ENCODE measurements at places on chromosomes 3 and 15. TPM values are rescaled to one million over a fixed set of nuclear protein-coding genes. Genes with fewer than 3 reads are reported as not detected.

OXTR gene
- total RNA-seq = 0.16 TPM

- DNase-seq = no peak
These were observed 1.0 kb upstream of the DLL4 start for GRCh38 chr15:40927873-40928806.

BNC1 gene
- total RNA-seq = 0.36 TPM

AADAC gene
- total RNA-seq = not detected

DNA sequence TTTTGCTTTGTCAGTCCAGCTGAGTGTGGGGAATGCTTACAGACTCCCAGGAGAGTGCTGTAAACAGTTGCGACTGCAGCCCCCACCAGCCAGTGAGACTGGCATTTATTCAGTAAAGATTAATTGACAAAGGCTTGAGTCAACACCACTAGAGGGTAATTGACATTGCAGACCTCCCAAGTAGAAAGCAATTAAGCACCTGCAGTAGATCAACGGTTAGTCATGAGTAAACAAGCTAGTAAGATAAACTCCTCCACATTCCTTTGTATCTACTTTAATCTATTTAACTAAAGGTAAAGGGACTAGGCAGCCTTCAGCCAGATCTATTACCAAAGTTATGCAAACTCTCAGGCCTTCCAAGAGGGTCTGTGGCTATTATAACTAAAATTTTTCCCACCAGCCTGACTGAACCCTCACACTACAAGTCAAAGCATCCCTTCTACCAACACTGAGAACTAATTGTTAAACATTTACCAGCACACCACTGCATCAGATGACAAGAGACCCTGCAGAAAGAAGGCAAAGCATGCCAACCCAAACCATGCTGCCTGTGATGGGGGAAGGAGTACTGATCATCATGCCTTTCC is 30.5 kb upstream of the GALNT15 start:
- no peak for DNase-seq

ZIC1 gene
- not detected for total RNA-seq

GRCh38 chr15:60757273-60757672 is 278.3 kb upstream of the ICE2 start:
- DNase-seq = no peak

DNA sequence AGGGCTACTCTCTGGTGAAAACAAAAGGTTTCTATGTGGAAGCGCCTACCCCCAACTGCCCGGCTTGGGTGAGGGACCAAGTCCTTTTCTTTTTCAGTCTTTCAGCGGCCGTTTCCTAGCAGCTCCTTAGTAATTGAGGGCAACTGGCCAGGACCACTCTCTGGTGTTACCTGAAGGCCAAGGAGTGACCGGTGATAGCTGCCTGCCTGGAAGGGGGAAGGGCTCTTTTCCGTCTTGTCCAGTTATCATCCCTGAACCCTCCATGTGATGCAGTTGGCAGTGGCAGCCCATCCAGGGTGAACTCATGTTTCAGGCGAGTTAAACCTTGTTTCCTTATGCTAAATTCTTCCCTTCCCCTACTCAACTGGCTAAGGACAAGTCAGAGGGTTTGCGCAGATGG is 33.3 kb downstream of the RHCG start:
- DNase-seq = no peak

DNA sequence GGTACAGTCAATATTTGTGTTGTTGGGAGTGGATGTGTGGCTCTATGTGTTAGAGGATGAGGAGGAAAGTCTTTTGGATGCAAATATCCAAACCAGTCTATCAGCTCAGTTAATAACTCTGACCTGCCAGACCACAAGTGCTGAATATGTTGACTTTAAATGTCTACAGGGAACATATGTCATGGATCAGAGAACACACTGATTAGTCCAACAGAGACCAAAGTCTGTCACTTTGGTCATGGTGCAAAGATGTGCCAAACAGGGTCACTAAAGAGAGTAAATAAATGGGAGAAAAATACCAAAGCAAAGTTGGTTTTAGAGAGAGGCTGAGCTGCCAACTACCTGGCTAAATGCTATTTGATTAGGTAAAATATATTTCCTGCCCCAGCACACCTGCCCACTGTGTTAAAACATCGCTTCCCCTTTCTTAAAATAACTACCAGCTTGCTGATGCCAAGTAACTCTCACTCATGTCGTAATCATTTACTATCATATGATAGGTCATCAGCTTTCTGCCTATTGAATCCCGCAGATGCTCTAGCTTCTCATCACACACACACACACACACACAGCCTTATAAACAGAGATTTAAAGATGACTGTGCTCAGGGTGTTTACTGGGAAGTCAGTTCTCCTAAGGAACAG is 173.3 kb downstream of the PDZRN3 start:
- no peak for DNase-seq

GRCh38 chr3:71415681-71416122 is 167.8 kb downstream of the FOXP1 start:
- no peak for DNase-seq

SHF gene
- 10.6 TPM for total RNA-seq

GRCh38 chr3:113105966-113106660 is 105.2 kb upstream of the BOC start:
- DNase-seq = no peak

DNA sequence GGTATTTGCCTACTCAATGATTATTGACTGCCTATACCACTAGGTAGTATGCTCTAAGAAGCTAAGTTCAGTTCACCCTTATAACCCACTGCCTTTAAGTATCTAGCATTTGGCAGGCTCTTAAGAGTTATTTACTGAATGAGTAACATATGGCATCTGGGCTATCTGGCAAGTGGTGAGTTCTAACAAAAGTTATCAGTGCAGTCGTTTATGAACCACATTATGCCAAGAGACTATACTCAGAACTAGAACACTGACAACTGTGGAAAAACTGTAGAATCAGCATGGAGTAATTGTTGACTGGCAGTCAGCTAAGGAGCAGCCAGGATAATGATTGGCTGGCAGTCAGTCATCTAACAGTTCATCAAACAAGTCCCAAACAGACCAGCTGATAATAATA is 25.8 kb downstream of the RAF1 start:
- DNase-seq = no peak

DNA sequence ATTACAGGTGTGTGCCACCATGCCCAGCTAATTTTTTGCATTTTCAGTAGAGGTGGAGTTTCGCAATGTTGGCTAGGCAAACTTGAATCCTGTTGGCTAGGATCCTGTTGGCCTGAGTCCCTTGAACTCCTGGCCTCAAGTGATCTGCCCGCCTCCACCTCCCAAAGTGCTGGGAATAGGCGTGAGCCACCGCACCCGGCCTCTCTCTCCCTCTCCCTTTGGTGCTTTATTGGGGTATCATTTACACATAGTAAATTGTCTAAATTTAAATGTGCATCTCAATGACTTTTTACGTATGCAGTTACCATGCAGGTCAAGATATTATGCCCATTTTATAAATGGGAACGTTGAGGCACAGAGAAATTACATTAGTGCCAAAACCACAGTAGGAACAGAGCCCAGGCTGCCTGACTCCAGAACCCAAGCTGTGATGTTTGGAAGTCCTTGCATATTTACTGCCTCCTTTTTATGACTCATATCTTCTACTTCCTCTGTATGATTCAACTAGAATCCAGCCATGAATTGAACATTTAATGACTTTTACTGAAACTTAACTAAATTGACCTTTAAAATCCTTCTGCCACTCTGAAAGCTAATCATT is 34.0 kb upstream of the RPP14 start:
- no peak for DNase-seq

PAK6 gene
- total RNA-seq = 0.33 TPM

GRCh38 chr3:31493149-31493548 is 39.6 kb upstream of the STT3B start:
- DNase-seq = no peak

GRCh38 chr3:28788571-28788970 is 439.9 kb upstream of the AZI2 start:
- DNase-seq = no peak

- no peak for DNase-seq
These were observed 27.1 kb downstream of the EHD4 start for GRCh38 chr15:41945221-41945620.

XCR1 gene
- total RNA-seq = under 0.01 TPM

CCDC14 gene
- total RNA-seq = 27.0 TPM

TICRR gene
- total RNA-seq = 0.14 TPM

C2CD4A gene
- not detected for total RNA-seq

CELSR3 gene
- 1.1 TPM for total RNA-seq

GRCh38 chr3:130968221-130968620 is 58.4 kb downstream of the ASTE1 start:
- DNase-seq = no peak

DNA sequence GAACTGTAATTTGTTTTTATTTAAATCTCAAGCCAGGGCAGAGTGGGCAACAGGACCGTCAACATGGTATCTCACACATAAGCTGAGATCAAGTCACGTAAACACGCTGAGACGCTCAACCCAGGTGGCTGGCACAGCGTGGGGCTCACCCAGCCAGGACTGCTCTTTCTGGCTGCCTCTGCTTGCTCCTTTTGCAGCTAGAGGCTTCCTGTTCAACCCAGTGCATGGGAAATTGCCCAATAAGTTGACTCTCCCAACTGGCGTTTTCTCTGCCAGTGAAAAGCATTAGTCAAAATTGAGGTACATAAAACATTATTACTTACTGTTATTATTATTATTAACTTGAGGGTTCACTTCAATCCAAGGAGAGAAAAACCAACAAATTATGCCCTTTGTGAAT is 398.1 kb downstream of the NR2F2 start:
- no peak for DNase-seq

THAP10 gene
- 2.9 TPM for total RNA-seq

DNA sequence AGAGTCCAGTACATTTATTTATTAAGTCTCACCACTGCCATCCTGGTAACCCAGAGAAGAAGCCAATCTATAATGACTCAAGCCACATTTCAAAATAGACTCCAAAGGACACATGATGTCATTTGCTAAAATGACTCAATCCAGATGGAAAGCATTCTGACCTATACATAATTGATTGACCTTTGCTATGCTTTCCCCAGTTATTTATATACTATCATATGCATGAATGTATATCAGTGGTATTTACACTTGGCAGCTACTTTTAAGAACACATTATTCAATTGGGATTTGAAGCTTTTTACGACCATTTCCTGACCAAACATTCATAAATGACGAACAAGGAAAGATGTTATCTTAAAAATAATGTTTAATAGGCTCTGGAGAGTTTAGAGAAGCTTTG is 297.2 kb downstream of the FHIT start:
- no peak for DNase-seq

CHP1 gene
- 101 TPM for total RNA-seq

HESX1 gene
- not detected for total RNA-seq

IL17RB gene
- 1.1 TPM for total RNA-seq

ZNF662 gene
- total RNA-seq = 18.6 TPM

IRAK2 gene
- 3.6 TPM for total RNA-seq

DNA sequence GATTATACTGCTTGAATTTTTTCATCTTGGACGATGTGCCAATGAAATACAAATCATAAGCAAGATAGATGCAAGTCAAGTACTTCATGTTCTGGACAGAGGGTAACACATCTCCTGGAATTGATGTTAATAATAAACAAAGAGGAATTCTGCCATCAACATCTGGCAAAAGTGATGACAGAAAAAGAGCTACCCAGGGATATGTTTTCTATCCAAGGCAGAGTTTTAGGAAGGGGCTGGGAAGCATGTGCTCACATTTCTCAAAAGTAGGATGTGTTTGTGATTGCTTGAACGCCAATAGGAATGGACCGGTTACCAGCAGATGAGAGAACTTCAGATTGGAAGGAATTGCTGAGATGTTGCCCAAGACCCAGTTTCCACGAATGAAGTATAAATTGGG is 242.6 kb upstream of the AGTR1 start:
- no peak for DNase-seq

MTFMT gene
- 34.2 TPM for total RNA-seq

GRCh38 chr3:47016934-47017435 is 37.5 kb downstream of the NBEAL2 start:
- no peak for DNase-seq

AMT gene
- 3.1 TPM for total RNA-seq

SYNPR gene
- total RNA-seq = 0.36 TPM

SPTSSB gene
- not detected for total RNA-seq

DNA sequence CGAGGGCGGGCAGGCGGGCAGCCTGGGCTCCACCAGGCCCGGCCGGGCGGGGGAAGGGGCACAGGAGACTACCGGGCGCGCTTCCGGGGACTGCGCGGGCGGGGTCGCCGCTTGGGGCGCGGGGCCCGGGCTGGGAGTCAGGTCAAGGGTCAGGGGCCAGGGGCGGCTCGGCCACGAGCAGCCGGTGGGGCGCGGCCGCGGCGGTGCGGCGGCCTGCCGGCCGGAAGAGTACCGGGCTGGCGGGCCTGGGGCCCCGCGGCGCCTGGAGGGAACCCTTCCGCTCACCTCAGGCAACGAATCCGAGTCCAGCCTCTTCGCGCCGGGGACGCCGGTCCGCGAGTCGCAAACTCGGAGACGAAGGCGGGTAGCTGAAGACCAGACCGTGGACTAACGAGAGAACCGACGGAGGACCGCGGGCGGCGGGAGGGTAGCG is 225 bp downstream of the RHOA start:
- peak; percentile 81 for DNase-seq

DNA sequence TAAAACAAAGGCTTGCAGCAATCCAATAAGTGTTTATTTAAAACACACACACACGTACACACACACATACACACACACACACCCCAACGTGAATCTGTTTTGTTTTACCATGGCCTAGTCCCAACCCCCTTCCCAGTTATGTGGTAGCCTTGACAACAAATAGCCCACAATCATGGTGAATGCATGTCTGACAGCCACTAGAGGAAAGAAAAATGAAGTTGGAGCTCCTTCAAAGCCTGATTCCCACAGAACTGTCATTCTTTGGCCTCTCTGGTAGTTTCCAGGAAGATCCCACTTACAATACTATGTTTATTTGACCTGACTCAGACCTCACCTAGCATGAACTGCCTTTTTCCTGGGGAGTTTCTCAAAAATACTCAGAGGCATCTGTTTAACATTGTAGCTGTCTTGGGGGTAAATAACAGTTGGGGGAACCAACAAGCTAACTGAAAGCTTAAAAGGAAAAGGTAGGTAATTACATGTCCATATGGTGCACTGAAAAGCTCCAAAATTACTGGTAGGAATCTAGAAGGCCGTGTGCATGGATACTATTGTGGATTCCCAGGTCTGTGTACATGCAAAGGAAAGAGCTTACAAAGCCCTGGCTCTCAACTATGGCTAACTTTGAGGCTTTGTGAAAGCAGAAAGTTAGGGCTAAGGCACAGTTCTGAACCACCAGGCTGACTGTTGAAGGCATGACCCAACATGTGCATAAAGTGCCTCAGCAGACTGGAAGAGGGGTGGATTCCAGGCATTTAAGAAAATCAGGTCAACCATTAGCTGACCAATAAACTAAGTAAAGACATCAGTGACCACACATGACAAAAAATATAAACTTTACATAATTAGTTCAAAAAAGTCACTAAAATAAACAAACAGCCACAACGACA is 65.3 kb downstream of the FAIM start:
- no peak for DNase-seq

DNA sequence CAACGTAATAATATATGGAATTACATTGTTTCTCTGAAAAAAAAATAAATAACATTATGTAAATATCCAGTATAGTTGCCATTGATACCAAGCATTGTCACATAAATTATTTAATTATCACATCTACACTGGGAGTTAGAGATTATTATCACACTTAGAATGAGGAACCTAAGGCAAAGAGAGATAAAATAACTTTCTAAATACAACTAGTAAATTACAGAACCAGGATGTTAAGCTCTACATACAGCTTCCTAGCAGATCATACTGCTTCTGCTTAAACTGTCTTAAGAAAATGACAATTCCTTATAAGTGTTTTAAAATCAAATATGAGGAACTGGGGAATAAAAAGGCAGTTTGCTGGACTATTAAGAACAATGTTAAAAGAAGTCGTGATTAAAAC is 104.5 kb downstream of the NSUN3 start:
- no peak for DNase-seq

Measured in sigmoid colon (tissue), 7 donors.